Progenitor cell of endocrine pancreas (in vitro differentiated cells): ENCODE measurements at places on chromosomes 1 and 21. TPM values are rescaled to one million over a fixed set of nuclear protein-coding genes. Genes with fewer than 3 reads are reported as not detected.

FCRLA gene
- not detected in 2 replicates for total RNA-seq

OR2T35 gene
- not detected in 2 replicates for total RNA-seq

SLC26A9 gene
- 2.9 and 3.2 TPM in 2 replicates for total RNA-seq

CD160 gene
- not detected in 2 replicates for total RNA-seq

CSF3R gene
- 4.2 and 5.5 TPM in 2 replicates for total RNA-seq

GSTM1 gene
- 39.0 and 39.1 TPM in 2 replicates for total RNA-seq

SLC16A4 gene
- 0.46 and 1.0 TPM in 2 replicates for total RNA-seq

- H3K4me1 ChIP-seq = peaks cover 42% of the 10 kb centered on the region
- H3K4me3 ChIP-seq = peak overlapping the region; percentile 87
- DNase-seq = peak; percentile 61
These were observed 2.1 kb downstream of the ADGRL2 start for GRCh38 chr1:81802707-81803430.

- H3K36me3 ChIP-seq = peaks cover 18% of the 10 kb centered on the region
- peak overlapping the region; percentile 63 for H3K27ac ChIP-seq
- peaks cover 22% of the 10 kb centered on the region for H3K4me1 ChIP-seq
- no peak overlapping the region for H3K4me3 ChIP-seq
These were observed 78.9 kb downstream of the CAMTA1 start for GRCh38 chr1:6864166-6864565.

DNA sequence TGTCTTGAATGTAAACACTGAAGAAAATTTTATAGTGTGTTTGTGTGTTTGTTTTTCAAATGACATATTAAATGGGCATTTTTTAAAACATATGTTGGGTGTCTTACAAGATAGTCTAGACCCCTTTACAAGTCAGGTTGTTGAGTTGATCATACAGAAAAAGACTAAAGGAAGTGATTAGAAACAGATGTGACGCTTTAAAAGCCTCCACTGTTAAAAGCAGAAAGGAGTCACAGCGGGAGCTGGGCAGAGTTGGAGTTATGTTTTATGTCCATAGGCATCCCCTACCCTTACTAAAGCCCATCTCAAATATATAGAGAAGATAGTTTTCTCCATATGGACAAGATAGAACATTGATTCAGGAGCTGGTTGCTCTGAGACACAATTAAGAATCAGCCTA is 393.9 kb downstream of the PLPP3 start:
- no peak for DNase-seq
- H3K36me3 ChIP-seq = no peaks in the 10 kb centered on the region
- H3K27me3 ChIP-seq = no peaks in the 10 kb centered on the region

DNA sequence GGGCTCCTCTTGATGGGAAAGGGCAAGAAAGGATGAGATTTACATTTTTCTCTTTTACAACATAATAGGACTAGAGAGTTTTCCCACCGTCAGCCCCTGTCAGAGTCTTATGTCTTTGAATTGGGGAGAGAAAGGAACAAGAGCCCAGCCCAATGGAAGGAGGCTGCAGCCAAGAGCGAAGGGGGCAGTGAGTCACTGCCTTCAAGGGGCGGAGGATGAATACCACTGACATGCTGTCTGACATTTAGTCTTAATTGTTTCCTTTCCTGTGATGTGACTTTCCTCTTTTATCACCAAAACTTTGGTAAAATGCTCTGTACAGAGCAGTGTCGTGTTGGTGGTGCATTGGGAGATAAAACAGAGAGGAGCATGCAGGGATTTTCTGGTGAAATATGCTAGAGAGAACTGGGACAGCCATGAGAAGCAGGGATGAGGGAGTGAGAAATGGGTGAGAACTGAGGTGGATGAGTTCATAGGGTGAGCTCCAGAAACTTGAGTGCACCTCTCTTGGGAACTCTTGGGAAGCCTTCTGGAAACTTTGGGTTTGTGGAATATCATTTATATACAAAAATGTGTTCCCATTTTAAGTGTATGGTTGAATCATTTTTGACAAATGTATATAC is 179.9 kb upstream of the FGGY start:
- H3K36me3 ChIP-seq = no peaks in the 10 kb centered on the region
- no peak overlapping the region for H3K27ac ChIP-seq
- no peak for DNase-seq
- peaks cover 16% of the 10 kb centered on the region for H3K4me1 ChIP-seq
- H3K27me3 ChIP-seq = peaks cover 3% of the 10 kb centered on the region
- no peak overlapping the region for H3K4me3 ChIP-seq

GRCh38 chr21:45266518-45267389 is 20.9 kb downstream of the POFUT2 start:
- H3K4me3 ChIP-seq = no peak overlapping the region
- peaks cover 33% of the 10 kb centered on the region for H3K36me3 ChIP-seq
- H3K4me1 ChIP-seq = no peaks in the 10 kb centered on the region
- DNase-seq = peak; percentile 5
- no peaks in the 10 kb centered on the region for H3K27me3 ChIP-seq
- no peak overlapping the region for H3K27ac ChIP-seq

DNA sequence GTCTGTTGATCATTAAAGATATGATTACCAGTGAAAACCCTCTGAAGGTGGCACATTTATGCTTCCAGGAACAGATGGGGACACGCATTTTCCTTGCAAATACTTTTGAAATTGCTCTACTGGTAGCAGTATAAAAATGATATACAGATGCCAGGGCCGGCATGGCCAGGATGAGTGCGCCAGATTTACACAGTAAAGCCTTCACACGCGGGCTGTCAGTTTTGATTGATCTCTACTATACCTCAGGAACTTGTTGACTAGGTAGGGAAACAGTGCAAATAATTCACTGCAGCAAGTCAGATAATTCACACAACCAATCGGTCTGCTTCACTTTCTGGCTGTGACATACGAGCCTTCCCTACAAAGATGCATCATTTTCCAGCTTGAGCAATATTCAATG is 123.2 kb upstream of the BARHL2 start:
- H3K27me3 ChIP-seq = peaks cover 91% of the 10 kb centered on the region
- peaks cover 14% of the 10 kb centered on the region for H3K4me1 ChIP-seq
- no peak overlapping the region for H3K4me3 ChIP-seq
- no peak for DNase-seq
- H3K27ac ChIP-seq = no peak overlapping the region

DNA sequence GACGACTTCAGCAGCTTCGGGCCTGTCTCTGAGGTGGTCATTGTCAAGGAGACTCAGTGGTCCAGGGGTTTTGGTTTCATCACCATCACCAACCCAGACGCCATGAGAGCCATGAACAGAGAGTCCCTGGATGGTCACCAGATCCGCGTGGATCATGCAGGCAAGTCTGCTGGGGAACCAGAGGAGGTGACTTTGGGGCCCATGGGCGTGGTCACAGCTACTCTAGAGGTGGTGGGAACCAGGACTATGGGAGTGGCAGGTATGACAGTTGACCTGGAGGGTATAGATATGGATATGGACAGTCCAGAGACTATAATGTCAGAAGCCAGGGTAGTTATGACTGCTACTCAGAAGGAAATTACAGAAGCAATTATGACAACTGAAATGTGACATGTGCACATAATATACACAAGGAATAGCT is 19.3 kb upstream of the METTL13 start:
- H3K36me3 ChIP-seq = no peaks in the 10 kb centered on the region
- no peak overlapping the region for H3K27ac ChIP-seq
- peaks cover 3% of the 10 kb centered on the region for H3K27me3 ChIP-seq
- peaks cover 8% of the 10 kb centered on the region for H3K4me1 ChIP-seq
- DNase-seq = no peak
- no peak overlapping the region for H3K4me3 ChIP-seq

DNA sequence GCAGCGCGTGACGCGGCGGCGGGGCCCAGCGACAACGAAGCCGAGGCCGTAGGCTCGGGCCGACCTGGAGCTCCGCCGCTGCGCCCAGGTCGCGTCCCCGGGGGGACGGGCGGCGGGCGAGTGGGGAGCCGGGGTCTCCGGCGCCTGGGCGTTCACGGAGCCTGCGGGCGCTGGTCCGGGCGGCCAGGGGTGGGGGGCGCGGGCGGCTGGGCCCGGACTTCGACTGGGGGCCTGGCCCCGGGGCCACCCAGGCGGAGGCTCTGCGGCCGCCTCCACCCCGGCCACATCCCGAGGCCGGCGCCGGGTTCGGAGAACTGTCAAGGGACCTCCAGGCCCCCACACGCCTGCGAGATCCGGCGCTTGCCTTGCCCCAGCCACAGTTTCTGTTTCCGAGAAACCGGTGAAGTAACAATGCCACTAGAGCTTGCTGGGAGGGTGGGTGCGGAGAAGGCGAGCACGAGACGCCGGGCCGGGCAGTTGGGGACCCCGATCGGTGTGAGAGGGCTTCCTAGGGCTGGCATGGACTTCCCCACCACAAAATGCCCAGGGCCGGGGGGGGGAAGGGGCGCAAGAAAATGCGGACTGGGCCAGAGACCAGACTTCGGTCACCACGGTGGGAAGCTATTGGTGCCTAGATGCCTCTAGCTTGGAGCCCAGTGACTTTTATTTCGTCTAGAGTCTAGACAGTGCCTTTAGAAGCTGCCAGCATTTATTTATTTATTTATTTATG is 501 bp downstream of the FBXO6 start:
- H3K4me1 ChIP-seq = no peaks in the 10 kb centered on the region
- H3K27ac ChIP-seq = no peak overlapping the region
- peak overlapping the region; percentile 66 for H3K4me3 ChIP-seq
- no peak for DNase-seq
- peaks cover 12% of the 10 kb centered on the region for H3K36me3 ChIP-seq

DNA sequence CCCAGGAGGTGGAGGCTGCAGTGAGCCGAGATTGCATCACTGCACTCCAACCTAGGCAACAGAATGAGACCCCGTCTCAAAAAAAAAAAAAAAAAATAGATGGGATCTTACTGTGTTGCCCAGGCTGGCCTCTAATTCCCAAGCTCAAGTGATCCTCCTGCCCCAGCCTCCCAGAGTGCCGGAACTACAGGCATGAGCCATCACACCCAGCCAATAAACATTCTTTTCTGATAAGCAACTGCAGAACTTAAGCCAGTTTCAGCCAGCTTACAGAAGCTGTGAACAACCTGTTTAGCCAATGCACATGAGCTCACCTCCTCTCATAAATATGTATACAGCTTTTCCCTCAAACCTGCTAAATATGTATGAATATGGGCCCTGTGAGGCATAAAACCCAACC is 3.1 kb upstream of the MIIP start:
- no peak for DNase-seq
- H3K4me1 ChIP-seq = no peaks in the 10 kb centered on the region
- H3K4me3 ChIP-seq = no peak overlapping the region
- no peaks in the 10 kb centered on the region for H3K27me3 ChIP-seq
- no peak overlapping the region for H3K27ac ChIP-seq
- peaks cover 5% of the 10 kb centered on the region for H3K36me3 ChIP-seq
